ENCODE measurements at places on chromosomes 13 and 19.

DNA sequence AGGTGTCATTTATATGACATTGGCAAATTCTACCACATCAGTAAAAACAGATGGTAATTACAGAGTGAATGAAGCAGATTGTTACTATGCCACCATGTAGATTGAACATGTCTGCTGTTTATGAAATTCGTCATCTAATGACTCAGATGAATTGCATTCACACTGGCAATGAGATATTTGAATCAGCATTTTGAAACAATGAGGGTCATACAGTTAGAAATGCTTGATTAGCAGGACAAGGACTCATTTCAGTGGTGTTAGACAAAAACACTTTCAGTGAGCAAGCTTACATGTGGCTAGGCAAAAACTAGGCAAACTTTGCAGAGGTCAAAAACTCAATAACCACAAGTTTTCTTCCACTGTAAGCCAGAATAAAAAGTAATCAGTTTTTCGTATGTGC is 1165.0 kb downstream of the SLITRK1 start:
- DNase-seq: no peak

DNA sequence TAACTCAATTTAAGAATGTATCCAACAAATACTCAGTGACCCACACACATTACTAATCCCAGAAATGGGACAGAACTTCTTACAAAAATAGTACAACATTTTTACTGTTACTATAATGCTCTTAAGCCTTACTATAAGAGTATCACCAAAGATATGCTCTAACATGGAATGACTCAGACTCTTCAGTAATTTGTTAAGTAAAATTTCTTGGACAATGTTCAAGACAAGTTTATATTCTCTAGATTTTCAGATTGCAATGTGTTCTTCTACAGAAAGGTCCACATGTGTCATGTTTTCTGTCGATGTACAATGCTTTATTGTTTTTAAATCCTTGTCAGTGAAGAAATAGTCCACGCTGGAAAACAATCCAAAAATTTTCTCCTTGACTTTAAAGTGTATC is 66.3 kb upstream of the RFXAP start:
- no peak for DNase-seq

DNA sequence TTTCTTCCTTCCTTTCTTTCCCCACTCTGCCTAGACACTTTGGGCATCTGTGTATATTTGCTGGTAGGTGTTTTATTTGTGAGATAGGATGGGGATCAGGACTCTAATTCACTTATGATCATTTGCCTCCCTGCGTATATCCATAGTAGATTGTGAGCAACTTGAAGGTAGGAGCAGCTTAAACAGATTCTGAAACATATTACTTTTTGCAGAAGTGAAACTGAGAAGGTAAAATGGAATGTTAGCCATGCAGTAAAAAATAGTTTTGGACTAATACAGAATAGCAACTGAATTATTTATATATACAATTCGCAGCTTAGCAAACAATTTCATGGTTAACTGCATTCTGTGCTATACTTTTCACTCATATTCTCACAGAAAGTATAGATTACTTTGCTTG is 38.7 kb downstream of the RNF6 start:
- no peak for DNase-seq

- DNase-seq: no peak
Observed at GRCh38 chr19:33333642-33334041, 31.3 kb upstream of the CEBPA start.

DNA sequence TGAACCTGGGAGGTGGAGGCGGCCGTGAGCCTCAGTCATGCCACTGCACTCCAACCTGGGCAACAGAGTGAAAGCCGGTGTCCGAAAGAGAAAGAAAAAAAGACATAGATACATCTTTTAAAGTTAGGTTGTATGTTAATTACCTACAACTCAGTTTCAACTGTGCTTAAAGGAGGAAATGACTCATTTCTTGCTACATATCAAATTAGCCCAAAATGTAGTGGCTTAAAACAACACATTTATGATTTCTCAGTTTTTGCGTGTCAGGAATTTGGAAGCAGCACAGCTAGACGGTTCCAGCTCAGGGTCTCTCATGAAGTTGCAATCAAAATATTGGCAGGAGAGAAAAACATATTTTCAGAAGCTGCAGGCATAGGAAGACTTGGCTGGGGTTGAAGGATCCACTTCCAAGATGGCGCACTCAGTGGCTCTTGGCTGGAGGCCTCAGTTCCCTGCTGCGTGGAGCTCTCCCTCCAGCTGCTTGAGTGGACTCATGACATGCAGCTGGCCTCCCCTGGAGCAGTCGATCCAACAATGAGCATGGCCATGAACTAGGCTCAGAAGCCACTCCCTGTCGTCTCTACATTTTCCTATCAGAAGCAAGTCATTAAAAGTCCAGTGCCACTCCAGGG is 7.1 kb downstream of the LDLR start:
- peak; percentile 91 for DNase-seq

DNA sequence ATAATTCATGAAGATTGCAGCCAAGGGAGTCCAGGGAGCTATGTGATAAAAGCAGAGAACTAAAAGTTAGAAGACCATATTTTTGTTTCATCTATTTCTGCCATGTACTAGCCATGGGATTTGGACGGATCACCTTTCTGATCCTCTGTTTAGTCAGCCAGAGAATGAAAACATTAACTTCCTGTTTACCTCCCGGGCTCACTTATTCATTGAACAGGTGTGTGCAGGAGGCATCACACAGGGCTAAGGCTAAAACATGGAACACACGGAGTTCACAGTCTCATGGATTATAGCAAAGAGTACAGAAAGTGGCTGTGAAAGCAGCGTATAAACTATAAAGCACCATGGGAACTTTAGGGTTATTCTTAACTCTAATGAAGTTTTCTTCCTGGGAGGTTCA is 96.8 kb downstream of the GPR12 start:
- no peak for DNase-seq

DNA sequence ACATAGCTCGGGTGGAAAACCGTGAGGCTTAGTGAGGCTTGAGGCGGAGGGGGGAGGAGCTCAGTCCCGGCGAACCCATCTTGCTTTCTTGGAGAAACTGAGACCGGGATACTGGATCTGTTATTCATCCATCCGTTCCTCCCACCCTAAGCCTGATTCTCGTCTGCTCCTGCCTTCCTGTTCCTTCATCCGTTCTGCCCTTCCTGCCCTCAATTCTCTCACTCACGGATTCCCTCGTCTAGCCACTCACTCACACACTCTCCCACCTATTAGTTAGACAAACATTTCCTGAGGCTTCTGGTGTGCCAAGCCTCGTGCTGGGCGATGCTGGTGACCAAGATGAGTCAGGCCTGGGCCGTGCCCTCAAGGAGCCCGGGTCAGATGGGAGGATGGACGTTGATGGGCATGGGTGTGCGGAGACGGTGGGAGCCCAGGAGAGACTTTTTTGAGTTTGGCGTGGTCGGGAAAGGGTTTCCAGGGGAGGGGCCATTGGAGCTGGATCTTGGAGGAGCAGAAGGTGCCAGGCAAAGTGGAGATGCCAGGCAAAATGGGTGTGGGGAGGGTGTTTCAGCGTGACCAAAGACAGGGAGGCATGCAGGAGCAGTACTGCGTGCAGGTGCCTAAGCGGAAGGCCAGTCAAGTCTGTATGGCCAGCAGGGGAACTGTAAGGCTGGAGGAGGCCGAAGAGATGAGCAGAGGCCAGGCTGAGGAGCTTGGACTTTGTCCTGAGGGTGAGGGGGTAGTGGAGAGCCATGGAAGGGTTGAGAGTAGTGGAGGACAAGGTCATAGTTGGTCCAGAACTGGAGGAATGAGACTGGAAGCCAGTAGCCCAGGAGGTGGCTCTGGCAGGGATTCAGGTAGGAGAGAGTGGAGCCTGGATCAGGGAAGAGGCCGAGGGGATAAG is 7.4 kb upstream of the CNFN start:
- DNase-seq: no peak

DNA sequence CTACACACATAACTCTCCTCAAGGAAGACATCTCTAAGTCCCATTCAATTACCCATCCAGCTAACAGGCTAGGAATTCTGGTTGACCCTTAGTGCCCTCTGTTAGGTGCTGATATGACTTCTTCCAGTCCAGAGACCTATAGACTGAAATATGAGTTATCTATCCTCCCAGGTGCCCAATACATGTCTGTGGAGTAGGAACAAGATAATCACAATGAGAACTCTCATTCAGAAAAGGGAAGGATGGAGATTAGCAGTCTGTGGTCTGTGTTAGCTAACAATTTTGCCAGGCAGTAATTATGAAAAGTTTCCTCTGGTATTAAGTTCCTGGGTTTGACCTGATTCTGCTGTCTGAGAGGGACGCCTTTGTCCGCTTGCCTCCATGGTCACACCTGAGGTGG is 44.2 kb upstream of the SLAIN1 start:
- DNase-seq: no peak

GRCh38 chr13:109422161-109422560 is 364.2 kb downstream of the IRS2 start:
- DNase-seq: no peak

DNA sequence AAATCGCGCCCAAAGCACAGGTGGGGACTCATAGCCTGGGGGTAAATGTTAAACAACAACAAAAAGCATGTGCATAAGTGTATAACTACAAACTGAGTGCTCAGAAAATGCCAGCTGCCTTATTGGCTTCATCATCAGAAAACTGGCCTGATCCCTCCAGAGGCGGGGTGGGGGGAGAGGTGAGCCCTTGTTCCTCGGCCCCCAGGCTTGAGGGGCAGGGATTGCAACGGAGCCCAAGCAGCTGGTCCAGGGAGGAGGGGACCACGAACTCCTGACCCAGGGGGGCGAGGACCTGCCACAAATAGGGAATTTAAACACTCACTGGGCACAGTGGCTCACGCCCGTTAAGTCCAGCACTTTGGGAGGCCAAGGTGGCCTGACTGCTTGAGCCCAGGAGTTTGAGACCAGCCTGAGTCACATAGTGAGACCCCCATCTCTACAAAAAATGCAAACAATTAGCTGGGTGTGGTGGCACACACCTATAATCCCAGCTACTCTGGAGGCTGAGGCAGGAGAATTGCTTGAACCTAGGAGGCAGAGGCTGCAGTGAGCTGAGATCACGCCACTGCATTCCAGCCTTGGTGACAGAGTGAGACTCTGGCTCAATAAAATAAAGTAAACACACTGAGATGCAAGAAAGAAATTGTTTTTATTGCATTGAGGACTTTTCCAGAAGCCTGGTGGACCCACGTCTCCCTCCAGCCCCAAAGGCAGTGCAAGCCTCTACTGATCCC is 8.7 kb downstream of the SIRT6 start:
- DNase-seq: no peak

- DNase-seq: peak; percentile 96
Observed at GRCh38 chr19:14149509-14149994, 13.2 kb upstream of the ASF1B start.

DNA sequence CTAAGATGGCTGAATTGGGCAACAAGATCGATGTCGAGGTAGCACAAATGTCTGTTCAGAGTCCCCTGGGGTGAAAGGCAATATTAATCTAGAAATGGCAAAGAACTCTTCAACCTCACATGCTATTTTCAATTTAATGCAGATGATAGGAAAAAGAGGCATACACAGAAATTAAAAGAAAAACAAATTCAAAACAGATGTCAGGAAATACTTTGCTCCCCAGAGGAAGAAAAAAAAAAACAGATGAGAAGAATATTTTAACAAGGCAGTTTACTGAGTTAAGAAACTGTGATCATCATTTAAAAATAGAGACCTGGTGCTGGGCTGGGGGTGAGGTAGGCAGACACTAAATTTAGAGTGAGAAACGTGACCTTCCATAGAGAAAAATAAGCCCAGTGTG is 421.9 kb upstream of the ARGLU1 start:
- no peak for DNase-seq

Data from sigmoid colon (tissue), 7 donors.